ENCODE measurements at places on chromosomes 1 and 21. TPM values are rescaled to one million over a fixed set of nuclear protein-coding genes. Genes with fewer than 3 reads are reported as not detected.

Gene CA6
- not detected for total RNA-seq

Gene PADI2
- total RNA-seq = not detected

Gene NFASC
- total RNA-seq = not detected

Gene CHI3L2
- total RNA-seq = not detected

Gene KCNK2
- not detected for total RNA-seq

Gene GBP4
- 3.1 TPM for total RNA-seq

Gene LCE1D
- not detected for total RNA-seq

Gene TTC39A
- 1.2 TPM for total RNA-seq

Gene TRNP1
- 10.9 TPM for total RNA-seq

Data from pulmonary artery endothelial cell (primary cell).